ENCODE measurements at places on chromosomes 2 and 18.

DNA sequence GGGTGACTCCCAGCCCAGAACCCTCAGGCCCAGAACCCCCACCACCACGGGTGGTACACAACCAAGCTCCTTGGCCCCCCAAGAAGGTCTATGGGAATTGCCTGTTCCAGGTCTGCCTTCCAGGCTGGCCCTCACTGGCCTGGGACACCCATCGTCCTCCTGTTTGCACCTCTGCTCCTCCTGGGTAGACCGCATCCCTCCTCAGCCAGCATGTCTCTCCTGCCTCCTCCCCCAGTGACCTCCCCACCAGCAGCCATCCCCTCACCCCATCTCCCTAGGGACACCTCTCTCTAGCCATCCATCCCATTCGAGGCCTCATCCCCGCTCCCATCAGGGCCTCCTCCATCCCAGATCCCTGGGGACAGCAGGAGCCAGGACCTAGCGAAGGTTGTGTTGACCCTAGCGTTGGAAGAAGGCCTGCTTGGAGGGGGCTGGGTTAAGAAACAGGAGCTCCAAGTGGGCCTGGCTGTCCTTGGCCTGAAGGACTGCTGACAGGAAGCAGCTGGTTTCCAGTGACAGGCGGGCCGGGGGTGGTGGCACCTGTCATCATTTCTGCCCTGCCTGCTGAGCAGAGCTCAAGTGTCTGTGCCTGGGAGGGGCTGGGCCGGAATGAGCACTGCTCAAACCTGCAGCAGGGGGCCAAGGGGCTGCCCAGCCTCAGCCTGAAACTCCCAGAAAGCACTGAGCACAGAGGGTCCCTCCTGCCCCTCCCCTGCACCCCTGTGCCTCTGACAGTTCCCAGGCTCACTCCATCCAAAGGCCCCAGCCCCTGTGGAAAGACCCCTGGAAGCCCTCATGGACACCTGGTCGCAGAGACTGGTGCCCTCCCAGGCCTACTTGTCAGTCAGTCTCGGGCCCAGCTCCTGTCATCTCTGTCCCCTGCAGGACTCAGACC, 96.0 kb upstream of the OTOS start:
- no peak for DNase-seq

- DNase-seq, result no peak
These were observed 126.6 kb upstream of the SMAD2 start for GRCh38 chr18:48057018-48057417.

DNA sequence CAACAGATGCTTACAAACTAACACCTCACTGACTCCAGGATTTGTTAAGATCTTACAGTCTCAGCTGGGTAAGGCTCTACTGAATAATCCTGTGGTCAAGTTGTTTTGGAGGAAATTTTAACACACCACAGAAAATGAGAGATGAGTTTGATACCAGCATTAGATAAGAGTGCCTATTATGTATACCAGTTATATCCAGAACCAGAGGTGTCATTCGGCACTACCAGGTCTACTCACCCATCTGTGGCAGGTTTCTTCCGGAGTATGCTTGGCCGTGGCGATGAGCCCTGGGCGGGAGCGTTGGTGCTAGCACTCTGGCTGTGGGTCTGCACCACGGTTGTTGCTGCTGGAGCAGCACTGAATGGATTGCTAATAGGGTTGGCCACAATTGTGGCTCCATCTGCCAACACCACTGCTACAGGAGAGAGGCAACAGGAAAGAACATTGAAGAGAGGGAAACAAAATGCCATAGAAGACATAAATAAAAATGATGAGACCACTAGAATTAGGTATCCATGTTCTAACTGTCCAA, 41.2 kb downstream of the SAP130 start:
- no peak for DNase-seq

DNA sequence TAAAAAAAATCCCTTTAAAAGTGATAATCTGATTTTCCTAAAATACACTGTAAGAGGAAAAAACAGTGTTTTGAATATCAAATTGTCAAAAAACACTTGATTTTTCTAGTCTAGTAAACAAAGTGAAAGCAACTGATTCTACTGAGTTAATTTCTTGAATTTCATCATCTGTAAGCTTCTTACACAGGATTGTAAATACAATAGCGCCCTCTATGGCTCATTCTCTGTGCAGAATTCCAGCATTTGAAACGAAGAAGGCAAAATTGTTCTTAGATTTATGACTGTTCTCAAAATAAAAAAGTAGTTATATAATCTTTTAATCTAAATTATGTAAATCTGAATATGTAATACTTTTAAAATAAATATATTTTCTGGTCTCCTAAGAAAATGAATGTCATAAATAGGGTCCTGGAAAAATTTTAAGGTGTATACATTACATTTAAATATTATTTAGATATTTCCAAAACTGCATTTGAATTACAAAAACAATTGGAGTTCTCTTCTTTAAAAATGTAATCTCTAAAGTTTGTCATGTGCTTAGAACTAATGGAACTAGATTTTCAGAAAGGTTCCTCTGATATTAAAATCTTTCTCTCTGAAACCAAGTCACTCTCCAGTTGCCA, 176.9 kb upstream of the MC4R start:
- DNase-seq, result no peak

- DNase-seq, result no peak
These were observed 289.4 kb downstream of the KCNS3 start for GRCh38 chr2:18167871-18168270.

DNA sequence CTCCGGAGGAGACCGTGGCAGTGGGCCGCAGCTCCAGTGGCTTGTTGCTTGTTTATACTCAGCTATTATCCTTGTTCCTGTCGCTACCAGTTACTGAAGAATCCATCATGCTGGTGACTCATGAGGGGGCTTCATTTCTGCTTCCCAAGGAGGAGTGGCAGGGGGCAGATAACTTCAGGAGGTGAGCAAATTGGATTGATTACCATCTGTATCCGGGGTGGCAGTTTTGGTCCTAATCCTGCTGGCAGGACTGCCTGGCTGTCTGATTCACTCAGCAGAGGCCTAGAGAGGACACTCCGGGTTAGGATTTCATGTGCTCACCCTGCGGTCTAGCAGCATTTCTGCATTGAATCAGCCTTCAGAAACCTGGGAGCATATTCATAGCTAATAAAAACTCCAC, 230.0 kb downstream of the ACTR3 start:
- DNase-seq, result no peak

DNA sequence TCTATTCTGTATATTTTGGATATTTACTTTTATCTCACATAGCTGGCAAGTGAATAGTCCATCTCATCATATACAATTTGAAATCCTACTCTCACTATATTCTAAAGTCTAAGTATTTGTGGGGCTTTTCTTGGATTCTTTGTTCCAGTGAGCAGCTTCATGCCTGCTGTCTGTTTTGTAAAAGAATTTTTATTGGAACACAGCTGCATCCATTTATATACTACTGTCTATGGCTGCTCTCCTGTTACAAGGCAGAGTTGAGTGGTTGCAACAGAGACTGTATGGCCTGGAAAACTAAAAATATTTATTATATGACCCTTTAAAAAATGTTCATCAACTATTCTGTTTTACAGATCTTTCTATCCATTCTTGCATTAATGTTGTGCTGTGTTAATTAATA, 193.3 kb upstream of the KLHL14 start:
- DNase-seq, result no peak

GRCh38 chr18:9519399-9519798, 44.1 kb downstream of the RALBP1 start:
- DNase-seq, result no peak

DNA sequence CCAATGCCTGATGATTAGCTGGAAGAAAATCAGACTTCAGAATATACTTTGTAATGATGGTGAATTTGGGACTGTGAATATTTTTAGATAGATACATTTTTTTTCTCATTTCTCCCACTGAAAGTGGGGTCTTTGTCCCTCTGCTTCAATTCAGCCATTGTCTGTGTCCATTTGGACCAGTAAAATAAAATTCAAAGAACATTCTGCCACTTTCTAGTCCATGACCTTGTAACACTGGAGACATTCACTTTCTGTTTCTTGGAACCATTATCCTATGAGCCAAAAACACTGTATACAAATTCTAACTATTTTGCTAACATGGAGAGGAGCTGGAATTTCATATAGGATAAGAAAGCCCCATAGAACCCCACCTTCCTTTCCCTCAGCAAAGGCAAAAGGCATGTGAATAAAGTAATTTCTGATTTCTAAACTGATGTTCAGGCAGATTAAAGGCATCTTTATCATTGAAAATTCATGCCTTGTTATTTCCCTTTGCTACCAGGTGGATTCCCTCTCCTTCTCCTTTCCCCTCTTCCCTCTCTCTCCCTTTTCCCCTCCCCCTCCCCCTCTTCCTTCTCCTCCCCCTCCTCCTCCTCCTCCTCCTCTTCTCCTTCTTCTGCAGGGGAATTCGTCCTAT, 2010.4 kb upstream of the LRRTM1 start:
- DNase-seq, result no peak

DNA sequence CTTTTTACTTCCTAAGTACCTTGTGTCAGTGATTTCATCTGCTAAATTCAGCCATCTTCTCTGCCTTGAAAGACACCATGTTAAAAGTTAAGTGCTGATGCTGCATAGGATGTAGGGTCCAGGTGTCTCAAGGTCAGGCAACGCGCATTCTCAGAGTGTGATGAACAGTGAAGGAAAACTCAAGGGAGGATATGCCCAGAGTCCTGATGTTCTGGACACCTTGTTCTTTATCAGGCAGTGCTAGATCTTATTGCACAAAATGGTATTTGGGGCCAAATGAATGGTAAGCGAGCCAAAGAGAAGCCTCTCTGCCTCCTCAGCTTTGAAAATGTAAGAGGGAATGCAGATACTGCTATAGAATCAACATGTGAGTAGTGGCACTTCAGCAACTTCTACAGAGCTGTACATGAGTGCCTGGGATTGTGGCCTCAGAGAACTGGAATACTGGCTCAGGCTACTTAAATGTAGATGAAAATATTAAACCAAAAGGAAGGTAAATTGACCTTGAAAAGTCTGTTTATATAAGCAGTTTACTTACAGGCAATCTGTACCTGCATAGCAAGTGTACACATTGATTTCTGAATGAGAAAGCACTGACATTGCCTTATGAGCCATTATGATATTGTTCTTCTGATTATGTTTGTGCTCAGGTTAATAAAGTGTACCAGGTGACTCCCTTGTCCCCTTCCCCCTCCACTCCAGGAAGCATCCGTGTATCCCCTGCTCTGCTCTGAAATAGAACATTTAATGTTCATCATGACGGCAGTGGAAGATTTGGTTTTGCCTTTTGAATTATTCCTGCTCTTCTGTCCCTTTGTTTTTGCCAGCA, 86.7 kb upstream of the RANBP2 start:
- DNase-seq, result no peak

- no peak for DNase-seq
These were observed 94.4 kb upstream of the LDAH start for GRCh38 chr2:20917287-20917660.

DNA sequence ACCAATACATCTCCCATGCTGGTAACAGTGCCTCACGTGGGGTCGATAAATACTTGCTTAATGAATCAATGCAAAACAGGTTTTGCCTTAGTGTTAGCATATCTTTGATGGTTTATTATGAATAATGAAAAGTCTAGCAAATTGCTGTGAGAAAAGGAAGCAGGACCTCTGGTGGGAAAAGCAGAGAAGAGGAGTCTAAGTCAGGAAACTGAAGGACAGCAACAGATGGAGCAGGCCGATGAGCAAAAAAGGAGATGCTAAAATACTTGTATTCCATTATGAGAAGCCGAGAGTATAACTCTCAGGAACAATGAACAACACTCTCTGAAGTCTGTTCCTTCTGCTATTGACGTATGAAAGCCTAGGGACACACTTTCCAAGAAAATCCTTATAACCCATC, 555.2 kb upstream of the KLHL29 start:
- no peak for DNase-seq

GRCh38 chr2:28247734-28248133, 144.9 kb upstream of the FOSL2 start:
- DNase-seq, result no peak

DNA sequence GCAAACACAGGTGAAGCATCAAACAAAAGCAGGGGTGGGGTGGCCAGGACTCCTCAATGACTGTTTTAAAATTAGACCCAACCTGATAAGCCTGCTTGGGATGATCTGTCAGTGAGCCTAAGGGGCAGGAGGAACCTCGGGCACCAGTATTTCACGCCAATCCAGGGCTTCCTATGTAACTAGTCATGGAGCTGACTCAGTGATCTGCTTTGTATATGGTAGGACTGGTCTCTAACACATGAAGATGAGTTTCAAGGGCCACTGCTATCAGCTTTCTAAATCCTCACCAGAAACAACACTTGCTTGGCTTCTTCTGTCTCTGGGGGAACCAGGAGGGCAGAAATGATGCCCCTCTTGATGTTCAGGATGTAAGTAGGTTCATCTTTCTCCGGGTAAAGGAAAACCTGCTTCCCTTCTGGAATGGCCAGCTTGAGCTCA, 6.2 kb downstream of the APOB start:
- no peak for DNase-seq

- DNase-seq, result no peak
These were observed 429.3 kb upstream of the VRK2 start for GRCh38 chr2:57617318-57617717.
